Calu3 (cell line): ENCODE measurements at places on chromosomes 7 and 10. TPM values are rescaled to one million over a fixed set of nuclear protein-coding genes. Genes with fewer than 3 reads are reported as not detected.

Gene CPA5
- total RNA-seq = not detected in 2 replicates

Gene EBLN1
- not detected in 2 replicates for total RNA-seq

Gene MACC1
- total RNA-seq = 190 and 199 TPM in 2 replicates

Gene AKR1D1
- total RNA-seq = not detected in 2 replicates

Gene SLC26A5
- not detected in 2 replicates for total RNA-seq

Gene SPAM1
- not detected in 2 replicates for total RNA-seq

Gene PPP1R17
- total RNA-seq = not detected in 2 replicates

Gene STAMBPL1
- total RNA-seq = 9.4 and 9.5 TPM in 2 replicates

Gene FZD1
- 3.2 and 3.7 TPM in 2 replicates for total RNA-seq

Gene HECW1
- total RNA-seq = 0.17 and 0.33 TPM in 2 replicates

Gene NODAL
- total RNA-seq = not detected in 2 replicates

Gene ARHGAP12
- 56.0 and 60.7 TPM in 2 replicates for total RNA-seq

Gene CPA4
- not detected in 2 replicates for total RNA-seq

Gene UCN3
- total RNA-seq = not detected in 2 replicates

Gene NFE2L3
- 74.3 and 108 TPM in 2 replicates for total RNA-seq

- no peak for DNase-seq
These were observed 141.7 kb downstream of the EGFR start for GRCh38 chr7:55160539-55160938.

- no peak for DNase-seq
These were observed 91.3 kb downstream of the MKX start for GRCh38 chr10:27654284-27654683.

DNA sequence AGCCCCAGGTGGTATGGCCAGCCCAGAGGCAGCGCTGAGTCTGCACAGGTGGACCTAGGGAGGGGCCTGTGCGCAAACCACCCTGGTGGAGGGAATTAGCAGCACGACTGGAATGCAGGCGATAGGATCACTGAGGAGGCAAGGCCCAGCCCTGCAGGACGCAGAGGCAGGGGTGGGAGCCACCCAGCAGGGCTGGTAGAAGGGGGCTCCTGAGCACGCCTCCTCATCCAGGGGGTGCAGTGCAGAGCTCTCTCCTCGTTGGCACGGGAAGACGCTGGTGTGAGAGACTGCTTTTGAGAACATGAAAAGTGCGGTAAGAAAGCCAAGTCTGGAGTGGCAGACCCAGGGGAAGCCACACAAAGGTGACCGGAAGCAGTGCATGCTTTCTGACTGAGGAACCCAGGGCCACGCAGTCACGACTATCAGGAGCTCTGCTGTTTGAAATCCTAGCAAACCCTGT is 6.0 kb downstream of the FXYD4 start:
- peak; percentile 66 for DNase-seq

GRCh38 chr7:143048827-143049226 is 3.3 kb upstream of the OR6V1 start:
- no peak for DNase-seq

DNA sequence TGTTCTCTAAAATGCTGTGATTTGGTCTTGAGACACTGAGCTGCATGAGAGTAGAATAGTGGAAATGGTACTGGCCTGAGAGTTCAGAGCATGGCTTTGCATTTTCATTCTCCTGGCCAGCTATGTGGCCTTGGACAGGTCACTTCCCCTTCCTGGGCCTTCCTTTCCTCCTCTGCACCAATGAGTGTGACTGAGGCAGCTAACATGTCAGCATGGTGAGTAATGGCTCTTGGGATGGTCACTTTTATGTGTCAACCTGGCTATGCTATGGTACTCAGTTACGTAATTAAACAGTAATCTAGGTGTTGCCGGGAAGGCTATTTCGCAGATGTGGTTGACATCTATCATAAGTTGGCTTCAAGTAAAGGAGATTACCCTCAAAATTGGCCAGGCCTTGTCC is 109.3 kb downstream of the RTKN2 start:
- no peak for DNase-seq

GRCh38 chr10:49150426-49150825 is 16.6 kb upstream of the FAM170B start:
- no peak for DNase-seq

GRCh38 chr7:55539380-55539779 is 32.9 kb downstream of the VOPP1 start:
- no peak for DNase-seq

- DNase-seq = no peak
These were observed 86.4 kb downstream of the VPS41 start for GRCh38 chr7:38822549-38822948.

GRCh38 chr10:30827531-30828120 is 198.1 kb upstream of the LYZL2 start:
- DNase-seq = no peak

GRCh38 chr10:49512121-49512809 is 26.7 kb downstream of the ERCC6 start:
- DNase-seq = peak; percentile 10

DNA sequence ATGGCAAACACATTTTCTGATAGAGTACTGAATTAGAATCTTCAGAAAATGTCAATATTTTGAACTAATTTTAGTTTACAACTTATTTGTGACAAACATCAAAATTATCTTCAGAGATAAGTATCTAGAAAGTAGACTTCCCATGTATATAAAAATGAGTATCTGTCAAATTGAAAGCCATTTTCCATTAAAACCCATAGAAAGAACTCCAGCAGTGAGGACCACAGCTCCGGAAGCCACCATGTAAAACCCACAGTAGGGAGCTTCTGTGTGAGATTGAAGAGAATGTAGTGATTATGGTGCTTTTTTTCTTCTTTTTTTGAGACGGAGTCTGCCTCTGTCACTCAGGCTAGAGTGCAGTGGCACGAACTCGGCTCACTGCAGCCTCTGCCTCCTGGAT is 687.0 kb downstream of the TYW1 start:
- DNase-seq = no peak

- no peak for DNase-seq
These were observed 664 bp upstream of the HPS6 start for GRCh38 chr10:102064503-102064867.

DNA sequence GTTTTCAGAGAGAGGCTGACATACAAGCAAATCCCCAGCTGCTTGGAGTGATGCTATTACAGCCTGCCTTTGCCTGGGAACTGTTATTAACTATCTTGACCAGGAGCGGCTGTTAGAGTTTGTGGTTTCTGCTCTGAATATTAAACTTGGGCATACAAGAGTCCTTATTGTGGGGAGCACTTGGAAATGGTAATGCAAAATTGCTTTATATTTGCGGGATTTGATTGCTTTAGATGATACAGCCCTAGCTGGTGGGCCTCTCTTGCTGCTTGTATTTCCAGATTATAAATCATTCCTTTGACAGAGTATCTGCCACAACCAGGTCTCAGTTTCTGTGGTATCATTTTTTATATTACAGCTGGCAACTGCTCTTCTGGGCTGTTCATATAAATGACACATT is 101.9 kb upstream of the FAM204A start:
- DNase-seq = no peak

DNA sequence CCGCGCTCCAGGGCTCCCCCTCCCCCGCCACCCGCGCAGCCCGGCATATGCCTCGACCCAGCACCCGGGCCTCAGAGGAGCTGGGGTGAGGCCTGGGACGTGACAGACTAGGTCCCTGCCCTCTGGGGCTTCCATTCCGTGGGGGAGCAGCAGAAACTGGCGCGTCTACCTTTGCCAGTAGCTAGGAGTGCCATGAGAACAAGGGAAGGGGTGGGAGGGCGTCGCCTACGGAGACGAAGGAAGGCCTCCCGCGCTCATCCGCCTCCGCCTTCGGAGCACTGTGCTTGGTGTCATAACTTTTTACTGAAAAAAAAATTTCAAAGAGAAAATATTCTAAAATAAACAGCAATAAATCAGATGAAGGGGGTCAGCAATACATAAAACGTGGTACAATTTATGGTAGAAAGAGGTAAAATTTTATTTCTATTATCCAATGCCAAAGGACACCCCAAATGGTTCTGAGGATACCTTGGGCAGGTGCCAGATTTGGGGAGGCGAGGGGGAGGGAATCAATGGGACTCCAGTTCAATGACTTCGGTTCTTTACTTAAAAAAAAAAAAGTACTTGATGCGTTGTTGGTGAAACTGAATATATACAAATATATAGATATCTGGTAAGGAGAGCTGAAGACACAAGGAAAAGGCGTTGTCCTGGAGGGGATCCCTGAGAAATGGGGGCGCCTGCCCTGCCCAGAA is 35.1 kb upstream of the GRID1 start:
- no peak for DNase-seq

DNA sequence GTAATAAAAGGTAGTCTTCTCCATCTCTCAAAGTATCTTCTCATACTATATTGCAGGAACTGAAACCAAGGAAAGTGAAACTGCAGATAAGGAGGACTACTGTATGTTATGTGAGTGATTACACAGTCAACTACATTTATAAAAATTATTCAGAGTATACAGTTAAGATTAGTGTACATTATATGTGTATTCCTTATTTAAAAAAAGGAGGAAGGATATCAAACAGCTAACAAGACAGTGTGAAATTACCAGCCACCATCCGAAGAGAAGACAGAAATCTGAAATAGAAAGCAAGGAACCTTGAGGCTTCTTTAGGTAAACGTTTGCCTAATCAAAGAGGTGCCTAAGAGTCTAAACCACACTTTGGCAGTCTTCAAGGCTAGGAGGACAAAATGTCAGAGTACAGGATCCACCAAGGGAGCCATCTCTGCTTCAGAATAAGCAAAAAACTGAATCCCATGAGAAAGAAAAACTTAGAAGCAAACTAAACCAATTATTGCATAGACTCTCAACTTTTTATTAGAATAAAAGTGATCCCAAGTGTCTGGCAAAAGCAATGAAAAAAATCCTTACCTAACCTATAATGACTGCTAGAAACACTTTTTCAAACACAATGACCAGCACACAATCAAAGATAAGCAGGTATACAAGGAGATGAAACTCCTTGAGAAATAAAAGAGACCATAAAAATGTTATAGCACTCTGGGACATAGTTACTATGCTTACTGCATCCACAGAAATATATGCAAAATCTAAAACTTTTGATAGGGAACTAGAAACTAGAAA is 6.4 kb downstream of the USP6NL start:
- no peak for DNase-seq

GRCh38 chr7:114130866-114131265 is 212.1 kb upstream of the PPP1R3A start:
- DNase-seq = no peak

GRCh38 chr7:30817371-30817767 is 46.2 kb downstream of the MINDY4 start:
- DNase-seq = no peak

- DNase-seq = no peak
These were observed 66.3 kb upstream of the SH2B2 start for GRCh38 chr7:102220229-102220850.

DNA sequence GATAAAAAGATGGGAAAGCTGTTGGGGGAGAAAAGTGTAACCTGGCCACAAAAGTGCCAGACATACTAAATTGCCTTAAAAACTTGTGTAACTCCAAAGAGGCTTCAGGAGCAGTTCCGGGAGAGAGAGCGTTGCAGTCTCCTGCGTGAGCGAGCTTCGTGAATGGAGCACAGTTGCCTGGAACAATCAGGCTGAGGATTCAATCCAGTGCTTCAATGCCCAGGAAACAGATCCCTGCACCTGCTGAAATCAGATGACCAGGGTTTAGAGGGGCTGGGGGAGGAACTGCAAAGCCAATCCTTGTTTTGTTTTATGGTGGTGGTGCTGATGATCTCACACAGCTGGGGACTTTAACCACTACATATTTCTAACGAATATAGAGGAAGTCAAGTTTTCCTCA is 398.3 kb downstream of the DPP6 start:
- DNase-seq = no peak

DNA sequence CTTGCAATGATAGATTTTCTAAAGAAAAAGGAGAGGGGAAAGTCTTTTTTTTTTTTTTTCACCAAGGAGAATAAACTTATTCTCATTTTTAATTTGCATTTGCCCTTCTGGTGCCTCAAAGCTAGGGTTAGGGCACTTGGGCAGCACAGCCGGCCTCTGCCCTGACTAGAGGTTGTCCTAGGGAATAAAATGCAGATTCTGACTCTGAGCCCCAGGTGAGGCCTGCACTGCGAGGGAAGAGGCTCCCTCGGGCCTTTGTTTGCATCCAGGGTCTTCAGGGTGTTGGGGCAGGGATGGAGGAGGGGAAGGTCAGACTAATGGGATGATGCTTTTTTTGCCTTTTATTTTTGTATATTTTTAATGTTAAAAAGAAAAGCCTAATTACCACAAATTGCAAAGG is 7.8 kb downstream of the MYL7 start:
- no peak for DNase-seq

DNA sequence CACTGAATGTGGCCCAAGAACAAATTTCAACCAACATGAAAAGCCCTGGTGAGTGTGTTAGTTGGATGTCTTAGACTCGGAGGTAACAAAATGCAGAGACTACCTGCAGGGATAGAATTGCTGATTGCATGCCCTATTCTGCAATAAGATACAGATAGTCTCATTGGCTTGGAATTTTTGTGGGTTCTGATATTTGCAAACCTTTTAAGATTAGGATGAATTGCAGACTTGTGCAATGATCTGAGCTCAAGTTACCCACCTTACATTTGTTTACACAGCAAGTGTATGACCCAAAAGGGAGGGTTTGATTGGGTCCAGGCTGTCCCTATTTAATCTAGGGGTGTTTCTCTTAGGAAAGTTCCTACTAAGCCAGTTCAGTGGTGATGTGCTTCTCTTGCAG is 45.4 kb downstream of the GPR37 start:
- peak; percentile 28 for DNase-seq

DNA sequence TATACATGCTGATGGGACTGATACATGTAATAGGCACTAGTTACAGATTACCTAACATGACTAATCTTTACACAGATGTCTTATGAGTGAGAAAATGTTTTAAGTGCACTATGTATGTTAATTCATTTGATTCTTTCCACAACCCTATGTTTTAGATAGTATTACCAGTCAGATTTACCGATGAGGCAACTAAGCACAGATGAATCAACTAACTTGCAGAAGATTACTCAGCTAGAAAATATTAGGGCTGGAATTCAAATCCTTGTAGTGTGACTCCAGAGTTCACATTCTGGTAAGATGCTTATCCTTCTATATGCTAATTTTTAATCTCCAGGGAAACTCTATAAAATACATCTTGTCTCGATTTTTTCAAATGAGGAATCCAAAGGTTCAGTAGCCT is 964.9 kb downstream of the REEP3 start:
- DNase-seq = no peak

- no peak for DNase-seq
These were observed 279.8 kb upstream of the ZNF32 start for GRCh38 chr10:43928425-43928968.
